GM12865 (cell line): ENCODE measurements at places on chromosomes 7 and 10.
A peak's percentile ranks its signal among the peaks of the same experiment; 100 is the strongest.

DNA sequence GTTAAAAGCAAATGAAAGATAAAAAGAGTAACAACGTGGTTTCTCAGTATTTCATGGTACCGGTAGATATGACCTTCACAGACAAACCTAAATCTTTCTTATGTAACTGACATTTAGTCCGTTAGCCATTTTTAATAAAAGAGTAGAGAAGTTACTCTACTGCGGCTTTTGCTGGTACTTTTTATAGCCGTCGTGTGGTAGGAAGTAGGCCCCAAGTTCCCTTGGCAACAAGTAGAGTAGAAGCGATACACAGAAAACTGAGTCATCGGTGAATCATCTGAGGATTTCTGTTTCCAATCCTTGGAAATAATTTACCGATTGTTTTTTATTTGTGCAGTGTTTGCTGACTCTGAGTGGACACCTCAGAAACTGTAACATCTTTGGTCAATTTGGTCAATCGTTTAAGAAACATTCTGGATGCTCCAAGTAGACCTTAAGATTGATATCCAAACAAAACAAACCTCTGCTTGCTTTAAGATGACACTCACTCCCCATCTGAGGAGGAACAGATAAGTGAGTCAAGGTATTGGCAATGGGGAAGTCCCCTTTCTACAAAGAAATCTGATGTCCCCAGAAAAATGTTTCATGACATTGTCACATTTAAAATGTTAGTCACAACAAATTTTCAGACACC is 63.9 kb upstream of the AHR start:
- peak; percentile 89 for DNase-seq

DNA sequence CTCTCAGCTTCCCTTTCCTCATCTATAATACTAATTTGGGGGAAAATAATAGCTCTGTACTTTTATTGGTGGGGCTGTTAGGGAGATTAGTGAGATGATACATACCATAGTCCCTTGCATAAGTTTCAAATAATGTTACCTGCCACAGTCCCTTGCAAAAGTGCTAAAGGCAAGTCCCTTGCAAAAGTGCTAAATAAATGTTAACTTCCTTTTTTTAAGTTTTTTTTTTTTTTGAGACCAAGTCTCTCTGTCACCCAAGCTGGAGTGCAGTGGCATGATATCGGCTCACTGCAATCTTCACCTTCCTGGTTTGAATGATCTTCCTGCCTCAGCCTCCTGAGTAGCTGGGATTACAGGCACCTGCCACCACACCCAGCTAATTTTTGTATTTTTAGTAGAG is 43.4 kb upstream of the SRGN start:
- no peak for DNase-seq

- DNase-seq, result no peak
Observed at GRCh38 chr10:11469575-11470391, 141.7 kb downstream of the USP6NL start.

GRCh38 chr7:142459551-142459963 is 201.7 kb upstream of the PRSS58 start:
- DNase-seq, result peak; percentile 61

DNA sequence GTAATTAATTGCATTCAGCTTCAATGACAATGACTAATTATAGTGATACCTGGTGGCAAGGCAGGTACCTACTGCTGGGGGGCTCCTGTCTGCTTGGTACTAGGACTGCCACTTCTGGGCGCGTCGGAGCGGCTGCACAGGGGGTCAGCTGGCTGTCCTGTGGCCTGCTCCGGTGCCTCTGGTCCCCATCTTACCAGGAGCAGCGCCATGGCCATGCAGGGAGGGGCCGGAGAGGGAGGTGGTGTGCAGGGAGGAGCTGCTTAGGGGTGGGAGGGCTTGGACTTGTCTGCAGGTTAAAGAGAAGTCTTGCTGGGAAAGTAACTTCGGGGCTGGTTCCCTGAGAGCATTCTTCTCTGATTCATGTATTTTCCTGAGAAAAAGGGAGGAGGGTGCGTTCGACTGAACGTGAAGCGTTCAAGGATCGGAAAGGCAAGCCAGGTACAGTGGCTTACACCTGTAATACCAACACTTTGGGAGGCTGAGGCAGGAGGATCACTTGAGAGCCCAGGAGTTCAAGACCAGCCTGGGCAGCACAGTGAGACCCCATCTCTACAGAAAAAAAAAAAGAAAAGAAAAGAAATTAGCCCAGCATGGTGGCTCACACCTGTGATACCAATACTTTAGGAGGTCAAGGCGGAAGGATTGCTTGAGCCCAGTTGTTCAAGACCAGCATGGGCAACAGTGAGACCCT is 15.4 kb downstream of the CUX1 start:
- DNase-seq, result no peak

- no peak for DNase-seq
Observed at GRCh38 chr7:119959811-119960210, 313.2 kb upstream of the KCND2 start.

DNA sequence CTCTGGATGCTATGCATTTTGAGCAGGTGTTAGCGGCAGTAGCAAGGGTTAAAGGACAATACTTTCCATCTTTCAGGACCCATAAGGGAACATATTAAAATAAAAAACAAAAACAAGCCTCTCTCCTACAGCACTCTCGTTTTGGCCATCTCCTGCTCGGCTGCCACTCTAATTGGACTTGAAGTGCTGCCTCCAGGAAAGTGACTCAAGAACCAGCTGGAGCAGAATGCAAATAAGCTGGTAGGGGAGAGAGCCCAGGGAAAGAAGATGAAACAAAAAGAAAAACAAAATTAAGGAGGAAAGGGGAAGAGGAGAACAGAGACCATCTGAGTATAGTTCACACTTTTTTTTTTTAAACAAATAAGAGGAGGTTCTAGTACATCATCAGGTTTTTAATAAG is 65.6 kb downstream of the HBP1 start:
- DNase-seq, result no peak

DNA sequence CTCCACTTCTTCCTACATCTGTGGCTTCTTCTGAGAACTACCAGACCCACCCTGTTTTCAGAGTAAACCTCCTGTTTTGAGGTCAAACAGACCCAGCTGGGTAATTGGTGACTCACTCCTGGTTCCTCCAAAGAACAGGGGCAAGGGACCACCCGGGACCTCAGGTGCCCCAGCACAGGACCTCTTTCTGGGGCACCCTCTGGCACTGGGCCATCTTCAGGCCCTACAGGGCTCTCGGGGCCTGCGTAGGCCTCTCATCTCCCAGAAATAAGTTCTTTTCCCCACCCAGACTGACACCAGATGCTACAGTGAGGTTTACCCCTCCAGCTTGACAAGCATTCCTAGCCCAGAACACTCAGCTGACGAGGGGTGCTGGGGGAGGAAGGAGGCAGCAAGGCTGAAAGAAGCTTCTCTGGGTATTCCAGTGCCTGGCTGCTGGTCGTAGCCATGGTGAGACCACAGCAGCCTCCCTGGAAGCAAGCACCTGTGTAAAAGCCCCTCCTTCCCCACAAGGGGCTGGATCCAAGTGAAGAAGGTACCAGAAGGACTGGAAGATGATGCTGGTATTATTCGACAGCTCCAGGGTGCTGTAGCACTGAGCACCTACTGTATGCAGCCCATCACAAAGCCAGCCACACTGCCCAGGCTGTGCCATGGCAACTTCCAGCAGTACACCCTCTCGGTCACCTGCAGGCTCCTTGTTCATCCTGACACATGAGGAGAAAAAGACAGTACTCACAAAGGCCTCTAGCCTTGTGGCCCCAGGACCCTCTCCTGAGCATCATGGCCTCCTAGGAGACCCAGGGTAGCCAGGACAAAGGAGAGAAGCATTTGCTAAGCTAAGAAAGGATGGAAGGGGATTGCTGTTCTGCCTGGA is 47.4 kb downstream of the ALOX5 start:
- DNase-seq, result peak; percentile 70

GRCh38 chr10:84596585-84596984 is 268.2 kb downstream of the CCSER2 start:
- no peak for DNase-seq

DNA sequence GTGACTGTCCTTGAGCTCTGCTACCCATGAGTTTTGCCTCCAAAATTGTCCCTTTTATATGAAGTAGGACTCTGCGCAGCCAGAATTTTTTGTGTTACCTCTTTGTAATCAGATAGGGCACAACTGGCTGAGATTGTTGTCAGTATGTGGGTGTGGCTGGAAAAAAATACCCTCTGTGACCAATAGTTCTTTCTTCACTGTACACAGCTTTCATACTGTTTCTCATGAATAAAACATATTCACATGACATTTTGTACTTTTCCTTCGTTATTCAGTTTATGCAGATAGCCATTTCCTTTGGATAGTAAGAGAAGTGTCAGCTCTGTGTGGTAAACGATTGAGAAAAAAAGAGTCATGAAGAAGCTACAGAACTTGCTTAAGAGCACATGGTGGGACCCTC is 49.6 kb upstream of the WNT8B start:
- DNase-seq, result no peak

DNA sequence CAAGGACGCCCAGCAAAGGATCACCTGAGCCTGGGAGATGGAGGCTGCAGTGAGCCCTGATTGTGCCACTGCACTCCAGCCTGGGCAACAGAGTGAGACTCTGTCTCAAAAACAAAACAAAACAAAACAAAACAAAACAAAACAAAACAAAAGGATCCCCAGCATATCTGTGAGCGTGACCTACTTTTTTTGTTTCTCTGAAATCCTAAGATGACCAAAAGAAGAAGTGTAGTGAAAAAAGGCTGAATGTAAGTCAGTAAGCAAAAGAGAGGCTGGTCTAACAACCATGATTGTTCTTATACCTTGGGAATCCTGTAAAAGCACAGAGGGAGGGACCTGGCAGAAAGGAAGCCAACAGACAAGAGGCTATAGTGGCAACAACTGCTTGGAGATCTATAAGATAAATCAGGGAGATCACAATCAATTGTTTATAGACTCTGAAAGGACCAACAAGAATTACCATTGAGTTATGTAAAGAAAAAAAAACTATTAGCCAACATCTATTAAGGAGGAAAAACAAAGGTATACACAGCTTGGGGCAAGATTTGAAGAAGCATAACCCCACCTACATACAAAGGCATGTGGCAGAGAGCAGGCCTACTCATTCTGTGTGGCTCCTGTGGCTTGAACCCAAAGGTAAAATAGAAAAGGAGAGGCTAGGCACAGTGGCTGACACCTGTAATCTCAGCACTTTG is 255.2 kb upstream of the KLF14 start:
- no peak for DNase-seq

DNA sequence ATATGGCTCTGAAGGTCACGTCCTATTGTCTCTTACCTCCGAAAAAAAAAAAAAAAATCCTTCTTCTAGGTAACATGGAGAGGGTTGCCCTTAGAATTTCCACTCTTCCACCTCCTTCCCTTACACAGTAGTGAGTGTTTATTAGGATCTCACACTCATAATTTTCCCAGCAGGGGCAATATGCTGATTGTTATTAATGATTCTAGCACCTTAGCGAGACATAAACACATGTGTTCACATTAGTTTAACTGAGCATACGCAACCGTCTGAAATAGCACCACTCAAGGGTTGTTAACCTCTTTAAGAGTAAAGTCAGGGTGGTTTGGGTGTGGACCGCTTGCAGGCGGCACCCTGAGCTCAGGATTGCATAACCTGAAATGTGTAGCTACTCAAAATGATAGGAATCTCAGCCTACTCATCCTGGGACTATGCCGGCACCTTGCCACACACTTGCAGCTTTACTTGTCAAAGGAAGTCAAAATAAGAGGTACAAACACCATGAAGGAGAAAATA is 52.2 kb downstream of the CPEB3 start:
- peak; percentile 17 for DNase-seq
